Occipital lobe (tissue), 3 donors: ENCODE measurements at places on chromosomes 3 and 15.

- no peak for DNase-seq
Observed at GRCh38 chr3:157443905-157444796, 7.5 kb downstream of the PTX3 start.

DNA sequence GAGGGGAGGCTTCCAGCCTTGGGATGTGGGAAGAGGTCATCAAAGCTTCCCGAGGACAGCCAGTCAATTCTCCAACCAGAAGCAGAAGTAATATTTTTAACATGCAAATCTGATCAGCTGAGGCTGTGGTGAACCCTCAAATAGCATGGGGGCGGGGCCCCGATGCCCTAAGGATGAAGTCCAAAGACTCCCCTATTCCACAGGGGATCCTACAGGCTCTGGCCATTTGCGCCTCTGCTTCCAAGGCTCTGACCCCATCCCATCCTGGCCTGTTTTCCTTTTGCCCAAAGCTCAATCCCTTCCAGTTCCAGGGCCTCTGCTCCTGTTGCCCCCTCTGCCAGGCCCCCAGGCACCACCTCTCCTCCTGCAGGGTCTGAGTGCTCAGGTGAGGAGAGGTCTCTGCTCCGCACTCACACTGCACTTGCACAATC, 6.7 kb upstream of the CSK start:
- no peak for DNase-seq

- DNase-seq: no peak
Observed at GRCh38 chr15:98778263-98778959, 130.1 kb downstream of the IGF1R start.

GRCh38 chr3:78529601-78530000, 1238.2 kb downstream of the ROBO1 start:
- DNase-seq: no peak

DNA sequence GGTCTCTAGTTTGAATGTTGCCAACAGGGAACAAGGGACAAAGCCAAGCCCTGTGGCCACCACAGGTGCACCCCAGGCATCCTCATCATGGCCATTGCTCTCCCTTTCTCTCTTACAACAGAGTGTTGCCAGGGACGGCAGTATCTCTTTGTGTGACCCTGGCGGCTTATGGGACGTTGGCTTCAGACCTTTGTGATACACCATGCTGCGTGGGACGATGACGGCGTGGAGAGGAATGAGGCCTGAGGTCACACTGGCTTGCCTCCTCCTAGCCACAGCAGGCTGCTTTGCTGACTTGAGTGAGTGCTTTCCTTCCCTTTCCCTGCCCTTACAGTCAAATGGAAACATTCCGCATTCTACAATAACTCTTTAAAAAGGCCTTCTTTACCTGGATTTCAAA, 38.2 kb downstream of the BOC start:
- no peak for DNase-seq
